ENCODE measurements at places on chromosomes 16 and 17. TPM values are rescaled to one million over a fixed set of nuclear protein-coding genes. Genes with fewer than 3 reads are reported as not detected.

- no peak for DNase-seq
Measured at GRCh38 chr17:31130286-31131224, 35.8 kb downstream of the NF1 start.

DYNLRB2 gene
- 7.0 TPM for polyA plus RNA-seq

- DNase-seq: no peak
Measured at GRCh38 chr16:84562174-84562815, 55.6 kb downstream of the COTL1 start.

DNA sequence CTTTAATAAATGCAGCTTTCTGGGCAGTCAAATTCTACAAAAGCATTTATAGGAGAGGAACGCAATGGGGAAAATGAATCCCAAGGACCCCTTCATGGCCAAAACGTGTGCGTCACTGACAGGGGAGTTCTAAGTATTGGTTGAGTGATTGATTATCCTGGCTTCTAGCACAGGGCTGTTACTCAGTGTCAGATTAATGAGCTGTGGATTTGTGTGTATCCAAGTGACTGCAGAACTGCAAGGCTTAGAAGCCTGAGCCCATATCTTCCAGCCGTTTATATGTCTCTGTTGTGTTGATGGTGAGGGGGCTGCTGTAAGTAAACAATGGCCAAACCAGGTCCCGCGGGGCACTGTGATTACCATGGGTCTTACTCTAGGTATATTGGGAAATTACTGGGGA, 129.4 kb downstream of the SHISA9 start:
- DNase-seq: no peak

GRCh38 chr16:10965440-10966061, 21.2 kb downstream of the CLEC16A start:
- no peak for DNase-seq

C16orf89 gene
- polyA plus RNA-seq: 14.4 TPM

NXPH3 gene
- 5.1 TPM for polyA plus RNA-seq

OTOP2 gene
- polyA plus RNA-seq: not detected

DNA sequence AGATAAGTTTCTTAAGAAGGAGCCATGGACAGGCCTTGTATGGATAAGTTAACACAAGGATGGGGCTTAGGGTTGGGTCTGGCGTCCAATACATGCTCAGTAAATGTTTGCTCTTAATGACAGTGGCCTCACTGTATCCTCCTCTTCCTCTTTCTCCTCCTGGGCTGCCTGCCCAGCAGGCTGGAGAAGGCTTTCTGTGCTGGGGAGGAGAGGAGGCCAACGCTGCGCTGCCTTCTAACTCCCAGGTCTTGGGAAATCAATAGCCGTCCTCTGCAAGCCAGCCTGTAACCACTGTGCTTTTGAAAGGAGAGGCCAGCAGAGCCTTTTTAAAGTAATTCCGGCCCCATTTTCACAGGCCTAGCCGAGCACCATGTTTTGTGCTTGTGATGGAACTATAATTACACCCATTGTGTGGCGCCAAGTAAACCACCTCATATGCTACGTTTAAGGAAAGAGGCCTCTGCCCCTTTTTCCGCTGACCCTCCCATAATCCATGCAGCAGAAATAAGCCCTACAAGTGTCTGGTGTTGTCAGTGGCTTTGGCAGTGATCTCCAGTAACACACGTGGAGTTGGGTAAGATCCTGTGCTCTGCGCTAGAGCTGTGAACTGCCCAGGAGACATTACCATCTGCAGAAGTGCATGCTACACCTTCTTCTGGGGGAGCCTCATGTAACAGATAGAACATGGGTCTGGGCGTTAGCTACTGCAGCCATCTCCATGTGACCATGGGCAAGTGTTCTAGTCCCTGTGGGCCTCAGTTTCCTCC, 368.2 kb downstream of the SNX29 start:
- no peak for DNase-seq

GRCh38 chr16:1293921-1294656, 15.3 kb upstream of the UBE2I start:
- no peak for DNase-seq

GRCh38 chr17:67420994-67421393, 43.9 kb downstream of the PITPNC1 start:
- no peak for DNase-seq

MFSD6L gene
- polyA plus RNA-seq: not detected

DNA sequence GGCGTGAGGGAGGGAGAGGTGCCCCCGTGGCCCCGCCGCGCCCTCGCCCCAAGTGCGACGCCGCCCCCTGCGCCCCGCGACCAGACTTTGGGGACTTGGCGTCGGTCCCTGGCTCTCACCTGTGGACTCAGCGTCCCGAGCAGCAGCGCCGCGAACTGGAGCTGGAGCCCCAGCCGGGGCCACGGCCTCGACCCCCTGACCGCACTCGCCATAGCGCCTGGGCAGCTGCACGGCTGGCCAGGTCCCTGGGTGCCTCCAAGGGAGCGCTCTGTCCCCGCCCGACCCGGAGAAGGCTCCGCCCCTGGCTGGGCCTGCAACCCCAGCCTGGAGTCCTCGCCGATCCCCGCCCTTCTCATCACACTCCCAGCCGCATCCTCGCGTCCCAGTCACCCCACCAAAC, at the start of gene ERN2:
TSS of gene ERN2 (minus strand) at position 247 of the 400 bp plus-strand sequence. CDS start at position 212, 35 bp downstream.
- DNase-seq: no peak

DNA sequence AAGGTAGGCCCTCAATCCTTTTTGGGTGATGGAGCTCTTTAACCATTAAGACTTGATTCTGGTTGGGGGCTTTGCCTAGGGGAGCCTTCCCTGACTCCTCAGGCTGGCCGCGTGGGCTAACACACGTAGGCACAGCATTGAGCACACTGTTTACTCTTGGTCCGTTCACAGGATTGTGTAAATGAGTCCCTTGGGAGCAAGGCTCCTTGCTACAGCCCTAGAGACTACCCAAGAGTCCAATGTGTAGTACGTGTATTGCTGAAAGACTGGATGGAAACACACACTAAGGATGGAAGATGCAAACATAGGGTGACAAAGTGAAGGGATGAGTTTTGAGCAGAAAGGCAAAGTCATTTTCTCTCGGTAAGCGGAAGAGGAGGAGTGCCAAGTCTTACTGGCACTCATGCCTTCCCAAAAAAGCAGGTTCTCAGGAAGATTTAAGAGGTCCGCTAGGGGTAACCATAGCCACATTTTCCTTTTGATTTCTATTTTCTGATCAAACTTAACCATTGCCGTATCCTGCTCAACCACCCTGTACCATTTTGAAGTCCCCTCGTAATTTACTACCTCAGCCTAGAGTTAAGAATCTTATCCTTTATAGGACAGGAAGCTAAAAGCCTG, 911 bp upstream of the ITGA2B start:
- no peak for DNase-seq

GRCh38 chr16:67105881-67106280, 3.9 kb upstream of the PHAF1 start:
- DNase-seq: no peak

DNA sequence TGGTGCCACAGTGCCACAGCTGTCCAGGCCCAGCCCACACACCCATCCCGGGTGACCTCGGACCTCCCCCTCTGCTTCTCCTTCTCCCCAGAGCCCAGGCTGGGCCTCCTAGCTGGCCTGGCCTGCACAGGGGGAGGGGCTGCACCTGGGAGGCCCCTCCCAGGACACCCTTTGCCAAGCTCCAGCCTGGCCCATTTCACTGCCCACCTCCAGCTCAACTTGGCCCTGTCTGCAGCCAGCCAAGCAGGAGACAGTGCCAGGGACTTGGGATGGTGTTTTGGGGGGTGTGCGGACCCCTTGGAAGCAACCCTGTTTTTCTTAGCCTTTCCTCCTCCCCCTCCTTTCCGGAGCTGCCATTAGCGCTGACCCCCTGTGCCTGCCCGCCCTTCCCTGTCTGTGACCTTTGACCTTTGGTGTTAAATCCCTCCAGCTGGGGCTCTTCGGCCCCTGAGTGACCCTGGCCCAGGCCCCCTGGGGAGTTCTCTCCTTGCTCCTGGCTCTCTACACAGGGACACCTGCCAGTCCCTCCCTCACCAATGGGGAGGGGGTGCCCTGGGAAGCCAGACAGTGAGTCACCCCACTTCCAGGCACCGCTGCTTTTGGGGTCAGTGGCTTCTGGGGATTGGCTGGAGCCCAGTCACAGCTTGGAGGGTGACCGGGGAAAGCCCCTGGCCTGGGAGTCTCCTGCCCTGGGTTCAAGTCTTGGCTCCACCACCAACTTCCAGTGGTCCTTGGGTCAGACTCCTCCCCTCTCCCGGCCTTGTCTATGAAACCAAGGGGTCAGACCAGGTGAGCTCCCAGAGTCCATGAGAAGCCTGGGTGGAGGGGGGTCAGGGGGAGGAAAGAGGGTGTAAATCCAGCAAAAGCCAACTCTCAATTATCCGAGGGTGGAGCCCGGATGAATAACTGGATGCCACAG, 1.9 kb downstream of the GLIS2 start:
- DNase-seq: no peak

GRCh38 chr17:8939496-8940334, 25.8 kb downstream of the PIK3R5 start:
- no peak for DNase-seq

DNA sequence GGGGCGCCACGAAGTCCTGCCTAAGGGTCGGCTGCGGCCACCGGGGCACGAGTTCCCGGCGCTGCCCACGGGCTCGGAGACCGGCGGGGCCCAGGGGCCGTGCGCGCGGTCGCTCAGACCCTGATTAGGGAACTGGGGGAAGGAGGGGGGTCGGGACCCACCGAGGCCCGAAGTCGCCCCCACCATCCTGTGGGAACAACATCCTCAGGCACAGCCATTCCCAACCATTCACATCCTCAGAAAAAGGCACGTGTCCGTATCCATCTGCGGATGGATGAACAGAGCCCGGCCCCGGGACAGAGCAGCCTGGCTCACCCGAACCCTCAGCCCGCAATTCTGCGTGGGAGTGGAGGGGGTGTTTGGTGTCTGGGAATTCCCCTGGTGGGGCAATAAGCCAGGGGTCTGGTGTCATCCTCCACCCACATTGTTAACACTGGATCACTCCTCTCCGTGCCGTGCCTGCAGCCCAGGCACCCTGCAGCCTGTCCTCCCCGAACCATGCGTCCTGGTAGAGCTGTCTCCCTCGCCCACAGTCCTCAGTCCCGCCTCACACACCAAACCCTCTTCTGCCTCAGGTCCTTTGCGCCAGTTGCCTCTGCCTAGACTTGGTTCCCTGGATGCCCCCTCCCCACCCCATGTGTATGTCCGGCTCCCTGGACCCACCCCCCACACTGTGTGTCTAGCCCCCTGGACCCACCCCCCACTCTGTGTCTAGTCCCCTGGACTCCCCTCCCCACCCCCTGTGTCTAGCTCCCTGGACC, 789 bp upstream of the CCDC57 start:
- peak; percentile 86 for DNase-seq

ZNRF1 gene
- polyA plus RNA-seq: 39.0 TPM

DGKE gene
- 2.7 TPM for polyA plus RNA-seq

MPV17L gene
- polyA plus RNA-seq: 2.1 TPM

- DNase-seq: no peak
Measured at GRCh38 chr17:50445730-50446325, 19.8 kb downstream of the ACSF2 start.
